Brain (organoid and tissue), 16 donors: ENCODE measurements at places on chromosomes 11 and 22.

DNA sequence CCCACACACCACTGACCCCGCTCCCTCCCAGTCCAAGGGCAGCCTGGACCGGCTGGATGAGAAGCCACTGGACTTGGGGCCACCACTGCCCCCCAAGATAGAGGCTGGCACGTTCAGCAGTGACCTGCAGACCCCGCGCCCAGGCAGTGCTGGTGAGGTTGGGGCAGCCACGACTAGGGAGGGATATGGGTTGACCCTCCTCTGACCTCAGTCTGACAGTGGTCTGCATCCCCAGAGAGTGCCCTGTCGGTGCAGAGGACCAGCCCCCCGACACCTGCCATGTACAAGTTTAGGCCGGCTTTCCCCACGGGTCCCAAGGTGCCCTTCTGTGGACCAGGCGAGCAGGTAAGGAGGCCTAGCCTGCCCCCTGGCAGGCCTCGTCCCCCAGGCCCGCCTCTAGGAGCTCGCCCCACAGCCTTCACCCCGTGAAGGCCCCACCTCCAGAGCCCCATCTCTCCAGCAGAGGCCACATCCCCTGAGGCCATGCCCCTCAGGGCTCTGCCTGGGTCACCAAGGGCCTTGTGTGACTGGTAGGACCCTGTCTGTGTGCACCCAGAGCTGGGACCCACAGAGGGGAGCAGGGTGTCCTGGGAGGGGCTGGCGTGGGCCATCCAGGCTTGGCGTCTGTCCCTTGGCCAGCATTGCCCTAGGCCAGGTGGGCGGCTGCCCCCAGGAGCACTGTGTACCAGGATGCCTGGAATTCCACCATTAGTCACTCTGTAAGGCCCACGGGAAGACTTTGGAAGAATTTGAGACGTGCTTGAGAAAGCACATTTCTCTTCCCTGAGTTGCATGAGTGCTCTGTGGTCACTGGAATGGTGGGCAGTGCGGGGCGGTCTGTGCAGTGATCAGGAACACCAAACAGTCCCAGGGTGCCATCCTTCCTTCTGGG, 9.4 kb downstream of the CCDC188 start:
- DNase-seq, result no peak

DNA sequence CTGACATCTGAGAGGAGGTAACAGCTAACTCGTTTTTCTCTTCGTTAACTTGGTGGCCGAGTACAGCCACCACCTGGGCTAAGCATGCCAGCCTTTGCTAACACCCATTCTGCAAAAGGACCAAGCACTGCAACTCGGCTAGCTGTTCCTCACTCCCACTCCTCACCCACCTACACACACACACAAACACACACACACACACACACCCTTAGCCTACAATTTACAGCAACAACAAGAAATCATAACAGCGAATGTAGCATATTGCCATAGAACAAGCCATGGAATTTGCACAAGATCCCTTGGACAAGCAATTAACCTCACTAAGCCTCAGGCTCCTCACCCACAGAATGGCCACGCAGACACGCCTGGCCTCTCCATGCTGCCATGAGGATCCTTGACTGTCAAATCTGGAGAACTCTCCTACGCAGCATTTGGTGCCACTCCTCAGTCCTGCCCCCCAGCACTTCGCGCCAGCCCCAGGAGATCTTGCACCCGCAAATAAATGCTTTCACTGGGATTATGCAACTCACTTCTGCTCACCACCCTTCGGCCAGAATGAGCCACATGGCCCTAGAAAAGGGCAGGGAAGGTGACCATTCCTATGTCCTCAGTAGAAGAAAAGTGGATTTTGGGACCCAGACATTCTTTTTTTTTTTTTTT, 58.9 kb downstream of the LARGE1 start:
- DNase-seq, result no peak

DNA sequence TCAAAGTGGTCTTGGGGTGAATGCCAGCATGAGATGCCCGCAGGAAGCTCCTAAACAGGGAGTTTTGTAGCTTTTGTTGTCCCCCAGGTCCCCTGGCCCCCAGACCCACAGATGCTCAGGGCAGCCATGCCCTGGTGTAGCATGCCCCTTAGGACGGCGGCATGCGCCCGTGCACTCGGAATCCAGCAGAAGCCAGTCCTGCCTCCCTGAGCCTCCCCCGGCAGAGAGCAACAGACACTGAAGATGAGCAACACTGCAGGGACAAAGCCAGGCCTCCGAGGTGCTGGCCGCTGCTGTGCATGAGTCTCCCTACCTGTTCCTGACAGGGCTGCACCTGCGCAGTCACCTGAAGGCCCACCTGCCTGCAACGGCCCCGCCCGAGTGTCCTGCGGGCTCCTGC, 59.1 kb downstream of the TRMU start:
- DNase-seq, result no peak

- DNase-seq, result no peak
Measured at GRCh38 chr11:128910576-128910975, 19.4 kb downstream of the KCNJ5 start.

DNA sequence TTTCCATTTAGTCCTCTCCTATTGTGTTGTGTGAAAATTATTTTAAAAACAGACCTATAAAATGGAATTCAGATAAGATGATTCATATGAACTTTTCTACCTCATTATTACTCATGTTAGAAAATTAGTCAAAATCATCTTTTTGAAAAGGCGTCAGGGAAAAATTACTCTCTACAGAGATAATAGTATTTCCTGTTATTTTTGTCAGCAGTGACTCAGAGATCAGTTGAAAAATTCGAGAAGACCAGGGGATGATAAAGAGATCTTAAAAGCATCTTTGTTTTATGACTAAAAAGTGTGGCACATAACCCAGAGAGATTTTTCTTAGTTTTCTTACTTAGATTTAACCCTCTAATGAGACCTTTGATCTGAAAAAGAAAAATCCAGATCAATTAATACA, 157.9 kb upstream of the CARD18 start:
- no peak for DNase-seq

GRCh38 chr11:134250246-134250645, 2.9 kb downstream of the THYN1 start:
- DNase-seq, result no peak

GRCh38 chr11:59560290-59560701, 49.0 kb downstream of the OR4D9 start:
- peak; percentile 81 for DNase-seq
